ENCODE measurements at places on chromosomes 3 and 15.

DNA sequence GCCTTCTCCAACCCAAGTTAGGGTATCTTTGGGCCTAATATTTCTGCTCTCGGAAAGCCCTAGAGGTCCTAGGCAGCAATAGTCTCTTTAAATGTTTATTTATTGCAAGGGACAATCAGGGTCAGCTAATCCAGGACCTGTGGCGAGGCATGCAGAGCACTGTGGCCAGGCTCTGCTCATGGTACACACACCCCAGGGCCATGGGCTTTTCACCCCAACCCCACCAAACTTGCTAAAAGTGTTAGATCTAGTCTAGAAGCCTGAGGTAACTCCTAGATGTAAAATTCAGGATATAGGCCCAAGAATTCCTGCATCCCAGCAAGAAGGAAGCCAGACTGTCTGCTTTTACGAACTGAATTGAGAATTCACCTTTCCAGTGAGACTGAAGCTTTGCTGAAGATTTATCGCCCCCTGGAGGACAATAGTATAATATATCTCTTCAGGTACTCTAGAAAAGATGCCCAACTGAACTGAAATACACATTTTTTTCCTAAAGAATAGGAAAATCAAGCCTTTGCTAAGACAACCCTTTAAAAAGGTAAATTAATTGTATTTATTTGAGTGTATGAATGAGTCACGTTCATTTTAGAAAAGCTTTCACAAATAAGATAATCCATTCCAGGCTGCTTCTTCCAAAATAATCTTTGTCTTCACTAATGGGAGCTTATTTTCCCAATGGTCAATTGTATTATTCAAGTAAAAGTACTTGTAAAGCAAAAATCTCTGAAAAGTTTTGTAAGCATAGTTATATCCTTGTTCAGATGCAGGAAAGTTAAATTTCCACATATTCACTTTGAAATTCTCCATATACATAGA lies 89.8 kb downstream of the LRRC3B start:
- peak; percentile 50 for DNase-seq

GRCh38 chr3:155076888-155077287 lies 3.2 kb upstream of the MME start:
- DNase-seq, result no peak

DNA sequence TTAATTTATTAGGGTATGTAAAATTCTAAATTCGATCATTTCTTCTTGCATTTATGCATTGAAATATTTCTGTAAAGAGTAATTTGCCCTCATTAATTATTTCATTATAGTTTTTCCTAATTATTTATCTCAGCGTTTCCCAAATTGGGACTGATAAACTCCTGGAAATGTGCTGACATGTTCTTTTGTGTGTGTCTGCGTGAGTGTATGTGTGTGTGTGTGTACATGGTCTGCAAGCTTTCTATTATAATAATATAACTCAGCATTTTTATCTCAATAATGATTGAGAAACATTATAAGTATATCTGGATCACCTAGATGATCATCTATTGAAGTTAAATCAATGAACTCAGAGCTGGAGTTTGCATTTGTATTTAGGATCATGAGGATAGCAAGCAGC lies 38.7 kb downstream of the TMEM45A start:
- no peak for DNase-seq

GRCh38 chr3:120756061-120756460 lies 13.5 kb downstream of the GTF2E1 start:
- DNase-seq, result no peak

- DNase-seq, result no peak
Measured at GRCh38 chr3:62710751-62711150, 164.5 kb downstream of the CADPS start.

DNA sequence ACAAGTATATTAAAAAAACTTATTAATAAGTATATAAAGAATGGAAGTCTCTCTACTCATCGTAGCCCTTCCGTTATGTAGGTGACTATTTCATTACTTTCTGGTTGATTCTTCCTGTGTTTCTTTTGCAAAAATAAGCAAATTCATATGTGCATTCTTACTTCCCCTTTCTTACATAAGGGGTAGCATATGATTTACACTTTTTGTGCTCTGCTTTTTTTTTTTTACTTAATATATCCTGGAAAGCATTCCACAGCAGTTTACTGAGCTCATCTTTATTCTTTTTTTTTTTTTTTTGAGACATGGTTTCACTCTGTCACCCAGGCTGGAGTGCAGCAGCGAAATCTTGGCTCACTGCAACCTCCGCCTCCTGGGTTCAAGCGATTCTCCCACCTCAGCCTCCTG lies 12.9 kb downstream of the SCAMP5 start:
- peak; percentile 69 for DNase-seq
